Skeletal muscle tissue (tissue), 5 donors: ENCODE measurements at places on chromosomes 7 and 10. TPM values are rescaled to one million over a fixed set of nuclear protein-coding genes. Genes with fewer than 3 reads are reported as not detected.

The LRIT1 gene
- not detected for total RNA-seq

The ZC3HAV1L gene
- total RNA-seq, result 16.7 TPM

The SPDYE8 gene
- total RNA-seq, result not detected

The TRUB1 gene
- total RNA-seq, result 15.1 TPM

The WDFY4 gene
- 2.6 TPM for total RNA-seq

The FRMD4A gene
- total RNA-seq, result 19.3 TPM

The ABCB4 gene
- under 0.01 TPM for total RNA-seq

The AOAH gene
- total RNA-seq, result 5.2 TPM

The WEE2 gene
- not detected for total RNA-seq

The PDE1C gene
- 2.1 TPM for total RNA-seq

The KCNMA1 gene
- 18.8 TPM for total RNA-seq

The DOCK4 gene
- 24.5 TPM for total RNA-seq

The LRRTM3 gene
- 1.0 TPM for total RNA-seq

The ERVW-1 gene
- not detected for total RNA-seq

The CYP17A1 gene
- total RNA-seq, result not detected

The CCDC172 gene
- not detected for total RNA-seq

The ACHE gene
- 36.0 TPM for total RNA-seq

The PKD2L1 gene
- total RNA-seq, result not detected

The EVX1 gene
- not detected for total RNA-seq

The CHN2 gene
- 11.0 TPM for total RNA-seq

The FAM131B gene
- total RNA-seq, result 1.0 TPM

The KCNIP2 gene
- 2.1 TPM for total RNA-seq

The DNAJB9 gene
- total RNA-seq, result 16.2 TPM

The NME8 gene
- not detected for total RNA-seq

The SPDYE11 gene
- not detected for total RNA-seq

The OR6B1 gene
- total RNA-seq, result not detected

The PTF1A gene
- total RNA-seq, result not detected

The TMEM213 gene
- not detected for total RNA-seq

The LIPK gene
- not detected for total RNA-seq

The IFIT2 gene
- total RNA-seq, result 6.8 TPM

The NPSR1 gene
- total RNA-seq, result 1.6 TPM

The SFMBT2 gene
- total RNA-seq, result 12.5 TPM

The TUBB8 gene
- total RNA-seq, result not detected

The CRHR2 gene
- total RNA-seq, result under 0.01 TPM

The CCDC146 gene
- 16.7 TPM for total RNA-seq

The VAX1 gene
- total RNA-seq, result not detected

The PPP1R3C gene
- total RNA-seq, result 218 TPM

The TMEM168 gene
- total RNA-seq, result 20.4 TPM

The SPDYE6 gene
- total RNA-seq, result not detected

The ANKRD61 gene
- not detected for total RNA-seq

The TET1 gene
- total RNA-seq, result 15.1 TPM

The TMEM184A gene
- not detected for total RNA-seq

The UTF1 gene
- total RNA-seq, result not detected

The SYT15B gene
- total RNA-seq, result not detected

The LHFPL3 gene
- total RNA-seq, result not detected

The MYO1G gene
- total RNA-seq, result 1.6 TPM

The SYPL1 gene
- 53.2 TPM for total RNA-seq

The LEP gene
- total RNA-seq, result under 0.01 TPM

The C7orf57 gene
- total RNA-seq, result not detected

The IL15RA gene
- total RNA-seq, result 1.6 TPM

The SPDYE5 gene
- total RNA-seq, result not detected

The RPEL1 gene
- not detected for total RNA-seq

The AKR1C3 gene
- total RNA-seq, result 1.6 TPM

The ZPBP gene
- not detected for total RNA-seq

The SMURF1 gene
- 9.9 TPM for total RNA-seq

The CTAGE8 gene
- total RNA-seq, result not detected
